Caco-2 (cell line): ENCODE measurements at places on chromosomes 11 and 22. TPM values are rescaled to one million over a fixed set of nuclear protein-coding genes. Genes with fewer than 3 reads are reported as not detected.

DNA sequence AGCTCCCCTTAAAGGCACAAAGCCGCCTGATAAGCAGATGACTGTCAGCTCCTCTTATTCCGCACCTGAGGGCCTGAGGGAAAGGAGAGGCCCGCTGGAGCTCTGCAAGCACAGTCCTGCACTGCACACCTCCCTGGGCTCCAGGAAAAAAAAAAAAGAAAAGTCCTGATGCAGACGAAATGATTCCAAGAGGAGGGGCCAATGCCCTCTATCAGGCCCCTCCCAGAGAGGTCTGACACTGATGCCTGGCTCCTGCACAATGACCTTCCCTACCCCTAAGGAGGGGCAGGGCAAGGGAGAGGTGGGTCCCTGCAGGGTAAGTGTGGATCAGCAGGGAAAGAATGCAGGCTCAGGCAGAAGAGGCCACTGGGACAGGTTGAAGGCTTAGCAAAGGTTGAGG lies 572.7 kb downstream of the SOX6 start:
- H3K36me3 ChIP-seq: no peaks in the 10 kb centered on the region
- H3K4me3 ChIP-seq: no peak overlapping the region
- H3K4me1 ChIP-seq: no peaks in the 10 kb centered on the region
- no peak overlapping the region for H3K27ac ChIP-seq

DNA sequence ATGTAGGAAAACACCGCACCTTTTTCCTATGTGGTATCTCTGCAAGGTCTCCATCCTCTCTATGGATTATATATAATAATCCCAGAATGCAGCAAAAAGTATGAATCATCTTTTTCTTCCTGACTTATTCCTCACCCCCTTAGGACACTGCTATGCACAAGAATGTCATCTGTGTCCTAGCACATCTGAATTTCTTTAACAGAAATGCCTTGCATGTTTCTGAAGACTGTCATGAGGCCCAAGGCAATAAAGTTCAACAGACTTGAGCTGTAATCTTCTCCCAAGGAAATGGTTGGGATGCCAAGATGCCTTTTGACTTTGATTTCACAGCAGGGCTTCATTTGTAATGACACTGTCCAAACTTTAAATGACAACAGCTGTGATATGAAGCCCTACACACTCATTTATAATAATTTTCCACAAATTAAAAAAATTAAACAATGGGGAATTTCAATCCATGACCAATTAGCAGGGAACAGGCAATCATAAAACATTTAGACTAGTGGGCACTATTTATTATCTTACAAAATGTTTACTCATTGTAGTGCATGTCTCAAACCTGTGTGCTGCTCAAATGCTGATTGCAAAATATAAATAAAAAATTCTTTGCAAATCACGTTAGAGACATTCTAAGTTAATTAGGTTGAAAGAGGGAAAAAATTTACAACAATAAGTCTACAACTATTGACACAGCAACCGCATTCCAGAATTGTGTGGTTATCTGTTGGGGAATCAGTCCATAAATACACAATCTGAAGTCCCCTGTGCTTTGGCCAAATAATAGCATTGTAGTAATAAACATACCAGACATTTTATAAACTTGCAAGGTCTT lies 242.3 kb downstream of the SWAP70 start:
- no peaks in the 10 kb centered on the region for H3K27me3 ChIP-seq
- DNase-seq: peak; percentile 88
- H3K27ac ChIP-seq: peak overlapping the region; percentile 85
- H3K36me3 ChIP-seq: no peaks in the 10 kb centered on the region

GRCh38 chr11:61598886-61599868 lies 18.3 kb upstream of the SYT7 start:
- peaks cover 40% of the 10 kb centered on the region for H3K4me1 ChIP-seq
- H3K27ac ChIP-seq: no peak overlapping the region
- no peak for DNase-seq
- no peaks in the 10 kb centered on the region; the same call in 1 of the 2 replicates for H3K36me3 ChIP-seq
- H3K27me3 ChIP-seq: no peaks in the 10 kb centered on the region

GRCh38 chr22:39655004-39655579 lies 84.5 kb downstream of the CACNA1I start:
- H3K4me1 ChIP-seq: no peaks in the 10 kb centered on the region
- no peaks in the 10 kb centered on the region for H3K36me3 ChIP-seq
- H3K4me3 ChIP-seq: no peak overlapping the region

- H3K4me1 ChIP-seq: peaks cover 11% of the 10 kb centered on the region
- no peak overlapping the region for H3K4me3 ChIP-seq
- no peak overlapping the region for H3K27ac ChIP-seq
- no peaks in the 10 kb centered on the region for H3K36me3 ChIP-seq
- DNase-seq: no peak
Observed at GRCh38 chr11:13328286-13328685, 50.7 kb downstream of the BMAL1 start.

- no peak for DNase-seq
- H3K4me3 ChIP-seq: no peak overlapping the region
- 0 out of 2 replicates have a peak, but pooled peaks cover 5% of the 10 kb centered on the region for H3K4me1 ChIP-seq
- no peak overlapping the region for H3K27ac ChIP-seq
- H3K36me3 ChIP-seq: no peaks in the 10 kb centered on the region
Observed at GRCh38 chr22:40189997-40190396, 12.3 kb downstream of the TNRC6B start.

DNA sequence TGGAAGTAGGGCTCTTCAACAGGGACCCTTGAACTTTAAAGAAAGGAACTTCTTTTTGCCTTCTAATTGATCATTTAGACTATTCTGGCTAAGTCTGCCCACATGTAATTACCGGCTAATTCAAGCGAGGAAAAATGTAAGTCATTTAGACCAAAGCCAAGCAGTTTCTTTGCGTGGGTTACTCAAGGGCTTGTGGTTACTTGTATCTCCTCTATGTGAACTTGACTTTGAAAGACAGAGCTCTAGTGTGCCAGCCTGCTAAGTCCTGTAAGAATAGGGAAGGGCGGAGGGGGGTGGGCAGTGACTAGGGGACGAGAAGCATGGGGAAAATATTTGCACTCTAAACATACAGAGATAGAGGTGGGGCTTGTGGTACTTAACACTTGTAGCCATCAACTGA lies 145.2 kb upstream of the TEAD1 start:
- DNase-seq: no peak
- H3K27me3 ChIP-seq: no peaks in the 10 kb centered on the region
- no peaks in the 10 kb centered on the region; the same call in 1 of the 2 replicates for H3K4me1 ChIP-seq
- H3K4me3 ChIP-seq: no peak overlapping the region
- no peak overlapping the region for H3K27ac ChIP-seq

GRCh38 chr22:40273319-40273718 lies 73.0 kb upstream of the ADSL start:
- no peak overlapping the region for H3K27ac ChIP-seq
- no peaks in the 10 kb centered on the region for H3K36me3 ChIP-seq
- no peaks in the 10 kb centered on the region for H3K27me3 ChIP-seq
- no peak overlapping the region for H3K4me3 ChIP-seq

Gene FERMT3
- total RNA-seq: 3.3 and 4.3 TPM in 2 replicates

Gene NCAM1
- total RNA-seq: 0.95 and 1.1 TPM in 2 replicates

Gene CHRM1
- not detected in 2 replicates for total RNA-seq

Gene DYNC2H1
- total RNA-seq: 5.9 and 6.5 TPM in 2 replicates
